ENCODE measurements at places on chromosomes 13 and 19.

DNA sequence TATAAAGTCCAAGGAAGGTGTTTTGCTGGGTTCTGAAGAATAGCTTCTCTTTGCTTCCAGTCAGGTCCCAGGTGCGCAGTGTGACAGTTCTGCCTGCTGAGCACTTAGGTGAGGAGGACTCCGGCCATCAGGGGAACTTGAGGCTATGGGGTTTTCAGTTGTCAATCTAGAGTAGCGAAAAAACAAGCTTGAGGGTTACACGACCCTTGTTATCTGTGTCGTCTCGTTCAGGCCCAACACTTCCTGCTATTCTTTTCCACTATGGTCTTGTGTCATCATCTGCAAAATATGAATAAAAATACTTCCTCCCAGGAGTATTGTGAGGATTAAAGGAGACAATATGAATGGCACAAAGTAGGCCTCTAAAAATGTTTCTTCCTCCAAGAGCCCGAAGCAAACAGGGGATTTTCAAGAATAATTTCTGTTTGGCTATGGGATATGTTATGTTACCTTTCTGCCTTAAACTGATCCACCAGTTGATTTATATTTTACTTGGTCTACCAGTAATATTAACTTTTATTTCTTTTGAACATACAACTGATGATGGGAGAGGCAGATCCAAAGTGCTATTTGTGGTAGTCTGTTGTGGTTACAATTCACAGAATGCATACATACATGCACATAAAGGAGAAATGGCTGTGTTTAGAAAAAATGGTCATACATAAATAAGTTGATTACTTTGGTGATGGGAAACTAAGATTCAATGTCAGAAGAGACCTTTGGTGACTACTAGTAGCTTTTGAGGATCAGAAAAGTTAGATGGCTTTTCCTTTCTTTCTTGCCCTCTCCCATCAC, 40.5 kb upstream of the RCBTB2 start:
- no peak for DNase-seq

DNA sequence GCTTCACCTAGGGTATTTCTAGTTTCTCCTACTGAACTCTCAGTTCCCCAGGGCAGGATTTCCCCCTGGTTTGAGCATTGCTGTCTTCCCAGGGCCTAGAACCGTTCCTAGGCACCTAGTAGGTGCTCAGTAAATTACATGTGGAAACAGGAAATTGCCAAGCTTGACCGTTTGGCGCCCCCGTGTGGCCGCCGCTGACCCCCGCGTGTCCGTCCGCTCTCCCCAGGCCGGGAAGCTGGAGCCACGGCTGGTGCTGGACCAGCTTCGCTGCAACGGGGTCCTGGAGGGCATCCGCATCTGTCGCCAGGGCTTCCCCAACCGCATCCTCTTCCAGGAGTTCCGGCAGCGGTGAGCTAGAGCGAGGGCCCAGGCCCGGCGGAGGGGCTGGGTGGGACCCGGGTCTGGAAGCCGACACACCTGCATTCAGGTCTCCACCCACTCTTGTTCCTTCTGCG, 55.5 kb downstream of the MYH14 start:
- DNase-seq, result no peak

DNA sequence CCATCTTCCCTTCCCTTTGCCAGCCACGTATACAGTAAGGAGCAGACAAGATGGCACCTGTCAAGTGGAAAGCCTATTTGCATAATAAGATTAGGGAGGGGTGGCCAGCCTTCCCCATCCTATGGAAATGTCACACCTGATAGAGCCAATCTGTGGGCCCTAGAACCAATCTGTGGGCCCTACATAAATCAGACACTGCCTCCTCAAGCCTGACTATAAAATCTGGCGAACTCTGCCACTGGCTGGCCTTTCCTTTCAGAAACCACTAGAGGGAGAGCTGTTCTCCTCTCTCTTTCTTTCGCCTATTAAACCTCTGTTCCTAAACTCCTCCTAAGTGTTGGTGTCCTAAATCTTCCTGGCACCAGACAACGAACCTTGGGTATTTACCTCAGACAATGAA, 231.5 kb upstream of the KLHL1 start:
- no peak for DNase-seq

- DNase-seq, result no peak
Observed at GRCh38 chr19:42281146-42281826, 12.2 kb downstream of the CIC start.

DNA sequence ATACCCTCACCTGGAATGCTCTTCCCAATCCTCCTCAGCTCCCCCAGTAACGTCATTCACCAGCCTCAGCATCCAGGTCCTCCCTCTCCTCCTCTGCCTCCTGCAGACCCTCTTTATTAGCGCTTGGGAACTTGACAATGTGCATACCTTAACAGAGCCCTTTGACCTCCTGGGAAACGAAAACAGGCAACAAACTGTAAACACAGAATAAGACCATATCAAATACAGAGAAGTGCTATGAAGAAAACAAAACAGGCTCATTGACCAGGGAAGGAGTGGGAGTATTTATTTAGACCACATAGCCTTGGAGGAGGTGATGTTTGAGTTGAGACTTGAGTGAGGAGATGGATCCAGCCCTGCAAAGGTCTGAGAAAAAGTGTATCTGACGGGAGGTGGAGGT, 107.9 kb upstream of the SLC7A1 start:
- no peak for DNase-seq

DNA sequence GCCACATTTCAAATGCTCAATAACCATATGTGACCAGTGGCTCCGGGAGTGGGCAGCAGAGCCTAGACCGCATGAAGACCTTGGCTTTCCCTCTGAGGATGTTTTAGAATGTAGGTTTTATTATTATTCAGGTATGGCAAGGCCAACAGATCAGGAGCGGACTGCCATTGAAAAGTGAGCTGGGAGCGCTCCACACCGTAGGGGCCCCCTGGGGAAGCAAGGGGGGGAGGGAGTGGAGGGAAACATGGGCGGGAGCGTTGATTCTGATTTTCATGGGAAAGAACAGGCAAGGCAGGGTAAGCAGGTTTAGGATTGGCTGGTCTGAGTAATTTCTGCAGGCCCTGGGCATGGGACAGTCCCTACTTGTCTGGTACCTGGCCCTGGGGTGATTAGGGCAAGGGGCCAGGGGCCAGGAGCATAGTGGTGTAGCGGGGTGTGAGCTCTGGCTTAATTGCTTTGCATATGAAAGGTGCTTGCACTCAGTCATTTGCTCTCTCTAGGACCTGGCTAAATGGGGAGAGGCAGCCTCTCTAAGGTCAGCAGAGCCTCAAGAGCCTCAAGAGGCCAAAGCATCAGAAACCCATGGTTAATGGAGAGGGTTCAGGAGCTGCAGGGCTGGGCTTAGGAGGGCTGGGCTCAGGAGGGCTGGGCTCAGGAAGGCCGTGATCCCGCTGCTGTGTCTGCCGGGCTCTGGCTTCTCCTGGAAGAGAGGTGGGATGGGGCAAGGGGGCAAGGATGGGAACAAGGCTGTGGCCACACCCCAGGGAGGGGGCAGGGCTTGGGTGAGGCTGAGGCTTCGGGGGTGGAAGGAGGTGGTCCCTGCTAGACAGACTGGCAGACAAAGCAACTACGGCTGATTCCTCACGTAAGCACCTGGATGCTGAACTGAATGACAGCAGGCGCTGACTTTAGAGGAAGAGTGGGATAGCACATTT, 82.0 kb upstream of the WASF3 start:
- DNase-seq, result no peak
